ENCODE measurements at places on chromosomes 12 and 14.

DNA sequence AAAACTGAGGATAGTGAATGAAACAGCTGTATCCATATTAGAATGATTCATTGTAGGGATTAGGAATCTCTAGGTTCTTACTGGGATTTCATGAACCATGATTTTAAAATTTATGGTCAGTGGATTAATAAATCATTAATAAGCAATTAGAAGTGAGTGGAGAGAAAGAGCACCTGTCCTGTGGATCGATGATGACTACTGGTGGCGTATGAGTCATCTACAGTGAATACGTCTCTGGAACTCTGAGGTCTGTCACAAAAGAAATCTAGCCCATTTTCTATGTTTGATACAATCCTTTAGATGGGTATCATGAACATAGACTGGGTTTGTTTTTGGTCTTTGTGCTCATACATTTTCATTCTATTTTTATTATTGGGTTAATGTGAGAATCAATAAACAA is 77.3 kb upstream of the RTL1 start:
- no peak for DNase-seq

GRCh38 chr14:21915826-21916225 is 242.2 kb upstream of the OR4E1 start:
- DNase-seq = no peak

DNA sequence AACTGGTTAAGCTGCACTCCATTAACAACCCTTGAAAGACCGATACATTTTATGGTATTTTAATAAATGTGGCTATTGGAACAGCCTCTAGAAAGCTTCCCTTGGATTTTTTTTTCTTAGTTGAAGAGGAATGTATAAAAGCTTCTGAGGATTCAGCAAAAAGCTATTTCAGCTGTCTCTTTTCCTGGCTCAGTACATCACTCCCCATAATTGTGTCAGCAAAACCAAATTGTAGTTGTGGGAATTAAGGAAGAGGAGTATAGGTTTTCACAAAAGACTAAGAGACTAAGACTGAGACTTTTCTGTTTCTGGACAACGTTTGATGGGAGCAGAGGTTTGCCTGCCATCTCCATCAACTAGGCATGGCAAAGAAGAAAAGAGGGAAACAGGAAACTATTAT is 106.5 kb downstream of the C12orf50 start:
- no peak for DNase-seq

DNA sequence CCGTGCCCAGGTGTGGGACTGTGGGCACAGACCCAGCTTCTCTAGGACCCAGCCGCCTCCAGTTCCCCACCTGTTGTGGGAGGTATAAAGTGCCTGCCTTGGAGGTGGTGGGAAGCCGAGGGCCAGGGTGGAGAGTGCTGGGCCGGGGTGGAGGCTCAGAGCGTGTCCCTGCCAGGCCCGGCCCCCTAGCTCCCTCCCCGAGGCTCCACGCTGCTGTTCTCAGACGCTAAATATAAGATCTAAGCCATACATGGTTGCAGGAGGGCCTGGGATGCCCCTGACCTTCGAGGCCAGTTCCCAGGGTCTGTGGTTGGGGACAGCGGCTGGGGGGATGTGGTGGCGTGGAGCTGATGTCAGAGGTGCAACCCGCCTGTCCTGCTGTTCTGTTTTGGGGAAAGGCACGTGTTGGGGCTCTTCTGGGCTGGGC is 10.8 kb downstream of the INF2 start:
- DNase-seq = no peak

GRCh38 chr14:53946404-53947093 is 10.1 kb downstream of the BMP4 start:
- no peak for DNase-seq

GRCh38 chr12:69102856-69103255 is 136.5 kb upstream of the CPSF6 start:
- DNase-seq = no peak

DNA sequence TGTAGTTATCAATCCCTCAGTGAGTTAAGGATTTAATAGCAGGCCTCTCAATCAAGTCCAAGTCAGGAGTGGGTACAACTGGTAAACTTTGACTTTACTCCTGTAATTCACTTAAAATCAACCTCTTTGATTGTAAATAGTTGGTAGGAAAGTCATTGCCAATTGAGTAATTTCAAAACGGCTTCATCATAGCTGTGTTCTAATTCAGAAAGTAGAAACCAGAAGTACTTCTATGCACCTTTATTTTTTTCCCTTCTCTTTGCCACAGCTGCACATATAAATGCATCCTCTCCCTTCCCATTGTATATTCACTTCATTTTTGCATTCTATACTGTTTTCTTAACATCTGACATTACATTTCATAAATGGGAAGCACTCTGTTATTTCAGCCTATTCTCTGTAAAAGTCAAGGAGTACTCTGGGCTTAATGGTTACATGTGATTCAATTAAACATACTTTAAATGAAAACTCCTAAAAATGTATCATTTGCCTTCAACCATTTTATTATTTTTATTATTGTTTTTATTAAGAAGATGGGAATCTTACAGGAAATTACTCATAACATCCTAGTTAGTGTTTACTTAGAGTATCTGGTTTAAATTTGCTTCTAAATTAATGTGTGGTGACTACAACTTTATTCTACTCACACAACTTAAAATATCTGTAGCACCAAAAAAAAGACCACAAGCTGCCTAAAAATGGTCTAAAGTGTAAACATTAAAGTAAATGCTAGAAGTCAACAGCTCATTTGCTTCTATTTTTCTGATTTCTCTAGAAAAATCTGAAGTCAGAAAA is 171.2 kb downstream of the CEP128 start:
- DNase-seq = no peak

DNA sequence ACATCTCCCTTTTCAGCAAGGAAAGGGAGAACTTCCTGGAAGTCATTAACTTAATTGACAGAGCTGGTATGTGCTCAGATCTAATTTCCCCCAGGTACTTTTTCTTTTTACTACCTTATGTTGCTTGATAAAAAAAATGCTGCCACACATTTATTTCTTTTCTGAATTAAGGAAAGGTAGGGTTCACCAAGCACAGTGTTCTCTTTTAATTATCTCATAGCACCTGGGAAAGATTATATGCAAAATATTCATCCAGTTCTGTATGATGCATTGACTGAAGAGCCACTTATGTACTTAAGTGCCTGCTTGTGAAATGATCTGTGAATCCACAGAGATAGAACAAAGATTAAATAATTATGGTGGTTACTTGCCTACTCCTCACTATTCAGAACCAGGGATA is 25.1 kb downstream of the KCNC2 start:
- no peak for DNase-seq

- no peak for DNase-seq
Observed at GRCh38 chr12:51630986-51631385, 40.0 kb downstream of the SCN8A start.

GRCh38 chr12:110537605-110538409 is 35.7 kb downstream of the RAD9B start:
- DNase-seq = no peak

- DNase-seq = no peak
Observed at GRCh38 chr12:94762259-94762942, 112.0 kb upstream of the TMCC3 start.

GRCh38 chr14:90280096-90280495 is 23.7 kb downstream of the PSMC1 start:
- DNase-seq = no peak

GRCh38 chr12:7058850-7059395 is 1.6 kb upstream of the C1S start:
- no peak for DNase-seq

DNA sequence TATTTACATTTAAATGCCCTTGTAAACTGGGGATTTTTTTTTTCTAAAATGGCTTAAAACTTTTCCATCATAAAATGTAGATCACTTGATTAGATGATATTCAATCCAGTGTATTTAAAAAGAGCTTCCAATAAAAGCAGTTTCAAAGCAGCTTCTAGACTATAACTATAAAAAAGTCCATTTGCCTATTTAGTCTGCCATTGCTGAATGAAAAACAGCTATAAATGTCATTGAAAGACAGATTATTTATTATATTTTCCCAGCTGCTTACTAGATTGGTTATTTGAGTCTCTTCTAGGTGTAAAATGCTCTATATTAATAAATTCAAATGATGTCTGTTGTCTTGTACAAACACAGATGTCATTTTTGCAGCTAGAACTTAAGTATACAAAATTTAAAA is 414.8 kb downstream of the RMST start:
- no peak for DNase-seq

DNA sequence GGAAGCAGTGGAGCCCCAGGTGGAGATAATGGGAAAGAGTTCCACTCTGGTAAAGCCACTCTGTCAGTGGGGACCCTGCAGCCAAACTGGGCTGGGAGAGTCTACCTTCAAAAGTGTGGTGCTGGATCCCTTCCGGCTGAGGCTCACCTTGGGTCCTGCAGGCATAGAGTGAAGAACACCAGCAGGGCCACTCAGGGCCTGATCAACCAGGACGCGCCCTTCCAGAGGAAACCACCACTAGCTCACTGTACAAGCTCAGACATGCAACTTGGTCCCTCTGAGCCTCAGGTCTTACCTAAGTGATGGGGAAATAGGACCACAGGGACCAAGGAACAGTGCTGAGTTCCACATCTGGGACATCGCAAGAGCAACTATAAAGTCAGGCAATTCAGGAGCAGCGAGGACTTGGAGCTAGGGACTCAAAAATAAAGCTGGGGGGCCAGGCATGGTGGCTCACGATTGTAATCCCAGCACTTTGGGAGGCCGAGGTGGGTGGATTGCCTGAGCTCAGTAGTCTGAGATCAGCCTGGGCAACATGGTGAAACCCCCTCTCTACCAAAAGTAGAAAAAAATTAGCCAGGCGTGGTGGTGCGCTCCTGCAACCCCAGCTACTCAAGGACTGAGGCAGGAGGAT is 5.9 kb upstream of the PRPH start:
- DNase-seq = no peak

- DNase-seq = no peak
Observed at GRCh38 chr14:85895603-85896002, 365.7 kb downstream of the FLRT2 start.

DNA sequence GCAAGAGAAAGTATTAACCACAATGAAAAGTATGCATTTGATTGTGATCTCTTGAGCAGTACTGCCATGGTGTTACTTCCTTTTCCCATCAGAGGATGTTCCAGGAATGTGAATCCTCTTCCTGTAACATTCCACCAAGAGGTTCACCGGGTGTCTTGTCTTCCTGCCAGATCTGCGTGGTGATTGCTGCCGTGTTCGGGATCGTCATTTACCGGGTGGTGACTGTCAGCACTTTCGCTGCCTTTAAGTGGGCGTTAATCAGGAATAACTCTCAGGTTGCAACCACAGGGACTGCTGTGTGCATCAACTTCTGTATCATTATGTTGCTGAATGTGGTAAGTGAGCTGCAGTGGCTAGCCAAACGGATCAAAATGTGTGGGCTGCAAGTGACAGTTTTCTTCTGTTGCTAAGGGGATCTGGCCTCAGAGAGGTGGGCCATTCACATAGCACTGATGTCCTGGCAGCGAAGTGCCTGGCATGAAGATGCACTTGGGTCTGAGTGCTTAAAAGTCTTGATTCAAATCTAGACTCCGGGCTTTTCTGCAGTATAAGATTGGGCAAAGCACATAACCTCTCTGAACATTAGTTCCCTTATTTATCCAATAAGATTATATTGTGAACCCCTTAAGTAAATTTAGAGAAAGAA is 123.4 kb downstream of the SLC5A8 start:
- DNase-seq = no peak

DNA sequence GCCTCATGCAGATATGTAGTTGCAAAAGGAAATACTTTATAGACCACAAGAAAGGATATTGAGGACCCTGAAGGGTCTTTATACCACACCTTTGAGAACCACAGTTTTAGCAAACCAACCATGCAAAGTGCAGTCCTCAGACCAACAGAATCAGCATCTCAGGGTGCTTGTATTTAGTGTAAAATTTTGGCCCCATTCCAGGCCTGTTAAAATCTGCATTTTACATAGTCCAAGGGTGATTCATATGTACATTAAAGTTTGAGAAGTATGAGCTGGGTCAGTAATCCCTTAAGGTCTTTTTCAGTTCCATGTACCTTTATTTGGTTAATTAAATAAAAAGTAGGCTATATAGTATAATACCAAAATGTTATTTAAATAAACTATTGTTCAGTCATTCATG is 91.2 kb downstream of the WNK1 start:
- no peak for DNase-seq

GRCh38 chr14:101177301-101177971 is 273.9 kb upstream of the RTL1 start:
- no peak for DNase-seq

DNA sequence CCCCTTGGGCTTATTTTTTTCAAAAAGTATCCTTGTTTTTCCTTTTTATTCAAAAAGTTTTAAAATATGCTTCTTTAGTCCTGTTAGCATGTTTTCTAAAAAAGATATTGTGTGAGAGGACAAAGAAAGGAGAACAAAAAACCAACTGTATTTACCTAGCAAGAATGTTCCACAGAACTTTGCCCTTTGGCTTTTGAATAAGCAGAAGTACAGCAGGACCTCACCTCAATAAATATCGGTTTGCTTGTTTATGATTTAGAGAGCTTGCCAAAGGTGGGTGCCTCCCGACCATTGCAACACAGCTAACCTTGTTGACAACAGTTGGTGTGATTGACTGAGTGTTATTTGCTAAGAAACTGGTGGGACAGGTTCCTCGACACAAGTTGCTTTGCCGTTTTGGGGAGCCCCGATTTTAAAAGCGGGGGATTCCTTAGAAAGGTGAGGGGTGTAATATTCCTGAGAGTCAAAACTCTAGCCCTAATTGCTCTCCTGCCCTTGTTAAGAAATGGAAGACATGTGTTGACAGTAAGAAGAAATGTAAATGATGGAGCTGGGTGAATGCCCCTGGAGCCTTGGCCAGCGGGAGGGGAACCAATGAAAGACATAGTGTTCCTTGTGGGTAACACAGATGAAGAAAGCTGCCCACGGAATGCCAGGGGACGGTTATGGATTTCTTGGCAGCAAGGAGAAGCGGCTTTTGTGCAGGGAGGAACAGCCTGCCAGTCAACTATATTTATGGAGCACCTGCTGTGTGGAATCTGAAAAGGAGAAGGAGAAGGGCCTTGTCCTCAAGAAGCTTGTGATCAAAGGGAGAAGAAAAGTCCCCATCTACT is 13.7 kb downstream of the MYBPC1 start:
- no peak for DNase-seq

DNA sequence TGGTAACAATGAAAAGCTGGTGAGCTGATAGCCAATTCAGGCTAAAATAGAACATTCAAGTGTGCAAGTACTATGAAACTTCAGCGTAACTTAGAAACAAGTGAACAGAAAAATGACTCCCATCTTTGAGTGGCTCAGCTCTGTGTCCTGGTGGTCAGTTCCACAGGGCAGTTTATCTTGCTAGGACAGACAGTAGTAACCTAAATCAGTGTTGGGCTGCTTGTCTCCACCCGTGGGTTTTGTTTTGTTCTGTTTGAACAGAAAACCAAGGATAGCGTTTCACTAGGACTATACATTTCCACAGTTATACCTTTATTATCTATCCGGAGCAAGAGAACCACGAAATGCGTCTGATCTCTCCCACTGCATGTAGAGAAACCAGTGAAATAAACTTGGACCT is 467.8 kb downstream of the EGLN3 start:
- DNase-seq = no peak

DNA sequence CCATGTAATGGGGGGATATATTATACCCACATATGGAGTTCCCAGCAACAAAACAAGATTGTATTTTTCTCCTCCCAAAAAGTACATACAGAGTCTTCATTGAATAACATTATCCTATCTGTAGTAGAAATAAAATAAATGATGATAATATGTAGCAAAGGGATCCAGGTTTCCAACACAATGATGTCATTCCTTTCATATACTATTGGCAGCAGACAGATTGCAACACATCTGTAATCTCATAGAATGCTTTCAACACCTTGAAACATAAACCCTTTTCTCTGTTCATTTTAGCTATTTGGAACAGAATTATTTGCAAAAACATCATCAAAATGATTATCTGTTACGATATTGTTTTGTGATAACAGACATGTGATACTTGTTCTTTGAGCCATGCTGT is 317.6 kb downstream of the DPF3 start:
- no peak for DNase-seq

All from neural crest cell (in vitro differentiated cells).